ENCODE measurements at places on chromosomes 3 and 15.

DNA sequence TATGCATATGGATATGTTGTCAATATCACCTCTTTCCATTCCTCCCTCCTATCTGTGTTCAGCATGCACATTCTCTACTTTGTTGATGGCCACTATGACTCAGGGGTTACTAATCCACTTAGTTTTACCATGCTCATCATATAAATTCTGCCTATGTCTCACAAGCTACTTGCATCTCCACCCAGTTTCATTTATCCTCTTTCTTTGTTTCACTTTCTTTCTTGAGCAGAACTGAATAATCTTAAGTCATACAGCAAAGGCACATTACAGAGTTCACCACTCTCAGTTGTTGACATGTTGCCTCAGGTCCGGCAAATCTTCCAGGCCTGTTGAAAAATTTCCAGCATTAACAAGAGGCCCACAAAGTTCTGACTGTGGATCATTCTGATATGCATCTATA is 71.5 kb downstream of the SSR3 start:
- no peak for DNase-seq

DNA sequence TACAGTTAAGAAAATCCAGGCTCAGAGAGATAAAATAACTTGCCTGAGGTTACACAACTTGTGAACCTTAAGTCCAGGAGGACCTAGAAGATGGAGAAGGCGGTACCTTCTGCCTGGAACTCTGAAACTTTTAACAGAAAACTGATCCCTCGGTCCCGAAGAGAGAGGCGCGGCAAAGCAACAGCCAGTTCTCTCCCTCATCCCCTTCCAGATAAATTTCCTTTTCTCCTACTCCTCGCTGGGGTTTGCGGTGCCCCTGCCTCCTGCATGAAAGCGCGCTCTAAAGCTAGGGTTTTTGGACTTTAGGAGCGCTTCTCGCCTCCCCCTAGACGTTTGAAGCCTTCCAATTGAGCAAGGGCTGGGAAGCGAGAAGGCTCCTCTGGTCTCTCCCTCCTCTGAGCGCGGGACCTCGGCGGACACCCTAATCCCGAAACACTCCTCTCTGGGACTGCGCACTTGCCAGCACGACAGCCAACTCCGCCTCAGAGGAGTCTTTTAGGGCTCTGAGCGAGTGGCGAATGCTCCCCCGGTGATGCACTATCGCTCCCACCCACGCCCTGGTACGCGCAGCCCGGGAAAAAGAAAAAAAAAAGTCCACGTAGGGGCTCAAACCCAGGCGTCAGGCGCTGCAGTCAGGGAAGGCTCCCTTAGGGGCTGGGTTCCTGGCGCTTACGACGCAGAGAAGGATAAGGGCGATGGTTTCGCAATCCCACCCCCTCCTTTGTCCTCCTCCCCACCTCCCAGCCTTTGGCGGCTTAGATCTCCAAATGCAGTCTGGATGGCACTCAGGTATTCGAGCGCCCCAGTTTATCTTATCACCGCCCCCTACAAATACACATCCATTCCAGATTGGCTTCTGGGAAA is 7.9 kb upstream of the EOMES start:
- DNase-seq = no peak

- DNase-seq = no peak
Observed at GRCh38 chr3:79200456-79200855, 567.3 kb downstream of the ROBO1 start.

DNA sequence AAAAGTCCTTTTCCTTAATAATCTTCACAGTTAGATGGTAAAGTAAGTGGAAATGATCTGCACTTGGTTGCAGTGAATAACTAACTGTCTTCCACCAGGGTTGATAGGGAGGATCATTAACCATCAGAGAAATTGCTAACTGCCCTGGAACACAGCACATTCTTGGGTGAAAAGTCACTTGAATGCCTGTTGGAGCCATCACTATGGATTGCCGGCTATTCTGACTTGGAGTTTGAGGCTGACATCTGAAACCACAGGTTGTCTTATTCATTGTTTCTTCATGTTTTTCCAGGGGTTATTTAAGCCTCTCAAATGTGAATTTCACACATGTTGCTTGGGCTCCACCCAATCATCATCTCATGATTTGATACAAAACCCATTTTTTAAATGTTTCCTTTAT is 901.4 kb downstream of the MCTP2 start:
- DNase-seq = no peak
